ENCODE measurements at places on chromosomes 1 and 21. TPM values are rescaled to one million over a fixed set of nuclear protein-coding genes. Genes with fewer than 3 reads are reported as not detected.

The NEXN gene
- total RNA-seq, result 7.0 TPM

The KCNA3 gene
- not detected for total RNA-seq

The COL6A2 gene
- total RNA-seq, result 19.8 TPM

The ASPM gene
- total RNA-seq, result 22.7 TPM

The LRRC71 gene
- total RNA-seq, result 0.24 TPM

The FCGR3A gene
- not detected for total RNA-seq

The AGMAT gene
- 8.1 TPM for total RNA-seq

The ZBTB8A gene
- 4.0 TPM for total RNA-seq

The SPRR4 gene
- total RNA-seq, result not detected

The FBXO2 gene
- total RNA-seq, result 9.1 TPM

The RGL1 gene
- total RNA-seq, result 0.87 TPM

The CCDC27 gene
- total RNA-seq, result not detected

The PIGR gene
- not detected for total RNA-seq

The TMEM52 gene
- total RNA-seq, result 0.82 TPM

The SIM2 gene
- total RNA-seq, result 9.2 TPM

The LRRC53 gene
- not detected for total RNA-seq

The OLIG2 gene
- not detected for total RNA-seq

The HES2 gene
- 2.2 TPM for total RNA-seq

The KIAA0040 gene
- 0.56 TPM for total RNA-seq

The FAM131C gene
- 20.2 TPM for total RNA-seq

The RGS8 gene
- total RNA-seq, result not detected

The SH2D1B gene
- 0.18 TPM for total RNA-seq

The DCDC2B gene
- not detected for total RNA-seq

The LUZP1 gene
- total RNA-seq, result 25.3 TPM

The MATN1 gene
- total RNA-seq, result not detected

The PTPRC gene
- total RNA-seq, result not detected

The HCRTR1 gene
- not detected for total RNA-seq

The RC3H1 gene
- total RNA-seq, result 7.7 TPM

The TINAGL1 gene
- total RNA-seq, result 0.76 TPM

The SLC22A15 gene
- total RNA-seq, result 0.74 TPM

The STXBP3 gene
- 21.1 TPM for total RNA-seq

The SHISAL2A gene
- 0.27 TPM for total RNA-seq

The DNTTIP2 gene
- 35.9 TPM for total RNA-seq

The MROH9 gene
- total RNA-seq, result not detected

The SPRR2B gene
- total RNA-seq, result not detected

The CLCN6 gene
- 4.5 TPM for total RNA-seq

The ELAPOR1 gene
- total RNA-seq, result 0.38 TPM

The PGLYRP4 gene
- not detected for total RNA-seq

The HSPB7 gene
- total RNA-seq, result not detected

The CELA2B gene
- total RNA-seq, result not detected

The FCAMR gene
- not detected for total RNA-seq

The TEX50 gene
- not detected for total RNA-seq

The PRR9 gene
- not detected for total RNA-seq

The CTTNBP2NL gene
- total RNA-seq, result 9.0 TPM

The WNT2B gene
- 0.14 TPM for total RNA-seq

The TMEM61 gene
- 0.39 TPM for total RNA-seq

The CRYBG2 gene
- total RNA-seq, result 0.90 TPM

The TPRG1L gene
- total RNA-seq, result 22.7 TPM

The S100A9 gene
- total RNA-seq, result 1.1 TPM

The KDF1 gene
- not detected for total RNA-seq

The EPHA2 gene
- total RNA-seq, result 125 TPM

The LDLRAD1 gene
- not detected for total RNA-seq

The FABP3 gene
- total RNA-seq, result not detected

The ENO1 gene
- 2,890 TPM for total RNA-seq

The EFNA3 gene
- total RNA-seq, result 6.2 TPM

The OR2L2 gene
- total RNA-seq, result not detected

The RIMKLA gene
- total RNA-seq, result 0.50 TPM

All from A549 treated with ZK216348 at 1 μM for 4 hours (cell line).